Right atrium auricular region (tissue), 2 donors: ENCODE measurements at places on chromosomes 4 and X. TPM values are rescaled to one million over a fixed set of nuclear protein-coding genes. Genes with fewer than 3 reads are reported as not detected.

DNA sequence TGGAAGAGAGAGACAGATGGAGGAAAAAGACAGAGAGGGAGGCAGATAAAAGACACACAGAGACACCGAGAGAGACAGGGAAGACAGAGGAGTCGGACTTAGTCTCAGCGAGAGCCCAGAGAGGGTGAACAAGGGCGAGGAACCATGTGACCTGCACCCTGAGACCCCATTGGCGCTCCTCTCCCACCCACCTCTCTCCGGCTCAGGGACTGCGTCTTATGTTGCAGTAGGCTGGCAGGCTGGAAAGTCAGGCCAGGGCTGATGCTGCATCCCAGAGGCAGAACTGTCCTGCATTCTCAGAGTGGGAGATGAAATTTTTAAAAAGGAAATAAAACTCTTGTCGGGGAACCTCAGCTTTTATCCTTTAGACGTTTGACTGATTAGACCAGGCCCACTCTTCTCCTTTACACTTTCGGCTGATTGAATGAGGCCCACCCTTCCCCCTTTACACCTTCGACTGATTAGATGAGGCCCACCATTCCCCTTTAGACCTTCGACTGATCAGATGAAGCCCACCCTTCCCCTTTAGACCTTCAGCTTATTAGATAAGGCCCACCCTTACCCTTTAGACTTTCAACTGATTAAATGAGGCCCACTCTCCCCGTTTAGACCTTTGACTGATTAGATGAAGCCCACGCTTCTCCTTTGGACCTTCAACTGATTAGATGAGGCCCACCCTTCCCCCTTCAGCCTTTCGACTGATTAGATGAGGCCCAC is 29.5 kb upstream of the IL3RA start:
- DNase-seq = no peak

DNA sequence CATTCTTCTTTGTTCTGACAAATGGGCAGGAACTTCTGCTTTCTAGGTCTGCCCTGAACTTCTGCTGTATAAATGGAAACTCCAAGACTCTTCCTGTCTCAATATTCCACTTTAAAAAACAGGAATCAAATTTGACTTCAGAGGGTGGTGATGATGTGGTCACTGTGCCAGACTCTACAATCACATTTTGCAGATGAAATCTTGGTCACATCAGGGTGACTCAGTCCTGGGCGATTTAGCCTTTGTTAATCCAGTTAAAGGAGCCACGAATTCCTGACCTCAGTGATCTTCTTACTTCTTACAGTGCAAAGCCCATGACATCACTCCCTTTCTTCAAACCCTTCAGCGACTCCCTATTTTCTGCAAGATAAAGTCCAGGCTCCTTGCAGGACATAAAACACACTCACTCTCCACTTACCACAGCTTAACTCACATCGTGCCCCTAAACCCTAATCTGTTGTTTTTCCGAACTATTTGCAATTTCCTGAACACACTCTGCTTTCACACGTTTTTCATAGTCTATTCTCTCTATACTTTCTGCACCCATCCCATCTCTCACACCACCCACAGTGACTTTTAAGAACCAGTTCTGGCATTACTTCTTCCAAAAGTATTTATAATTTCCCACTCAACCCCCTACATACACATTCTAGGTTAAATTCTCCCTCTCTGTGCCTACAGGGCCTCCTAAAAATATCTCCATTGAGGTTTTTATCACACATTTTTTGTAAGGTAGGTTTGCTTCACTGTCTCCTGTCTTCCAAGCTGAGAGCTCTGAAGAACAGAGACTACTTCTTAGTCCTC is 11.1 kb downstream of the GASK1B start:
- peak; percentile 83 for DNase-seq

GRCh38 chr4:185797018-185797417 is 15.0 kb downstream of the SORBS2 start:
- no peak for DNase-seq

DNA sequence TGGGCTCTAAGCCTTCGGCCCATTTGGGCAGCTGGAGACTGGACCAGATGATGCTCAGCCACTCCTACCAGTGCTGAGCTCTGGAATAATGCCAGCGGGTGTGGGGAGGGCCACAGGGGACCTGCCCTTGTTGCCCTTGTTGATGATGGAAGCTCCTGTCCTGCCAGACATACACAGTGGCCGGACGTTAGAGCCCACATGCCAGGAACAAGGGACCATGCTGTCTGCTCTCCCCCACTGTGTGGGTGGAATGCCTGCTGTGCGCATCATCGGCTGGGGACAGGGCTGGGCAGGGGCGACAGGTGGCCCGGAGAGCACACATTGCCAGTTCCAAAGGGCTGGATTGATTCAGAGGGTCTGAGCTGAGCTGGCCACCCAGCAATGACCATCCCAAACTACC is 2.0 kb downstream of the ABLIM2 start:
- no peak for DNase-seq

SOWAHD gene
- not detected for total RNA-seq
